HT1080 (cell line): ENCODE measurements at places on chromosomes 7 and 10.

- no peak for DNase-seq
These were observed 34.6 kb upstream of the PPIF start for GRCh38 chr10:79312601-79313187.

DNA sequence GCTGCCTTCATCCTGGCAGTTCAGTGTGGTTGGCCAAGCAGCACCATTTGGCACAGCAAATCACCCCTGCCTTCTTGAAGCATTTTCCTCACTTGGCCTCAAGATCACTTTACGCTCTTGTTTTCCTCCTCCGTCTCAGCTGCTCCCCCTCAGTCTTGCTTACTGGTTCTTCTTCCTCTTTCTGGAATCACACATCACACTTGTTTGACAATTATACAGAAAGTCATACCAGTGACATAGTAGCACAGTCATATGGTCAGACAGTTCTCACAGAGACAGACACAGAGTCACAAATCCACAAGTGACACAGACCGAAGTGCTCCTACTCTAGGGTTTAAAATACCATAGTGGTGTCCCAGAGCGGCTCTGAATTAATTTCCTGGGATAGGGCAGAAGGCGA, 43.8 kb upstream of the ARL4A start:
- DNase-seq: no peak

DNA sequence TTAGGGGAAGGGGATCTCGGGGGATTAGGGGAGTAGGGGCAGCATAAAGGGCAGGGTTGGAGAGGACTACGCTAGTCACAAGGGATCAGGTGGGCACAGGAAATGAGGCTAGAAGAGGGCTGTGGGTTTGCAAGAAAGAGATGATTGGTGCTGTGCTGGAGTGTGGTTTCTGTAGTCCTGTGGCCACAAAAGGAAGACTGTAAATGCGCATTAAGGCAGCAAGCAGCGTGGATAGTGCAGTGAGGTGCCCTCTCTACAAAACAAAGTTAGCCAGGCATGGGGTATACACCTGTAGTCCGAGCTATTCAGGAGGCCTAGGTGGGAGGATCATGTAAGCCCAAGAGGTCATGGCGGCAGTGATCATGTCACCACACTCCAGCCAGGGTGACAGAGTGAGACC, 212.1 kb downstream of the MLLT10 start:
- no peak for DNase-seq

DNA sequence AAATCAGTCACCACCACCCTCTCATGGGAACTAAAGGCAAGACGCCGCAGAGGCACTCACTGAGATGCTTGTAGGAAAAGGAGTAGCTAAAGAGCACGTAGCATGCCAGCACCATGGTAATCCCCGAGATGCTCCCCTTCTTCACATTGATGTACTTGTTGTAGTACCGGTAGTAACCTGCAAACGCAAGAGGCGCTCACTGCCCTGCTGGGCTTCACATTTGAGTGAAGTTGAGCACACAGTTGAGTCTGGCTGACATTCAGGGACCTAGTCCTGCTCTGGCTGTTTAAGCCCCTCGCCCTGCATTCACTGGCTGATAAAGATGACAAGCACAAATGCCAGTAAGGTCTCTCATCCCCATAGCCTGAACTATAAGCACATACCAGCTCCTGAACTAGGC, 6.9 kb downstream of the ATP5MF start:
- no peak for DNase-seq

GRCh38 chr10:50857579-50857978, 27.8 kb downstream of the A1CF start:
- no peak for DNase-seq

- DNase-seq: peak; percentile 30
These were observed 132.7 kb downstream of the CNTNAP2 start for GRCh38 chr7:146249272-146249671.

DNA sequence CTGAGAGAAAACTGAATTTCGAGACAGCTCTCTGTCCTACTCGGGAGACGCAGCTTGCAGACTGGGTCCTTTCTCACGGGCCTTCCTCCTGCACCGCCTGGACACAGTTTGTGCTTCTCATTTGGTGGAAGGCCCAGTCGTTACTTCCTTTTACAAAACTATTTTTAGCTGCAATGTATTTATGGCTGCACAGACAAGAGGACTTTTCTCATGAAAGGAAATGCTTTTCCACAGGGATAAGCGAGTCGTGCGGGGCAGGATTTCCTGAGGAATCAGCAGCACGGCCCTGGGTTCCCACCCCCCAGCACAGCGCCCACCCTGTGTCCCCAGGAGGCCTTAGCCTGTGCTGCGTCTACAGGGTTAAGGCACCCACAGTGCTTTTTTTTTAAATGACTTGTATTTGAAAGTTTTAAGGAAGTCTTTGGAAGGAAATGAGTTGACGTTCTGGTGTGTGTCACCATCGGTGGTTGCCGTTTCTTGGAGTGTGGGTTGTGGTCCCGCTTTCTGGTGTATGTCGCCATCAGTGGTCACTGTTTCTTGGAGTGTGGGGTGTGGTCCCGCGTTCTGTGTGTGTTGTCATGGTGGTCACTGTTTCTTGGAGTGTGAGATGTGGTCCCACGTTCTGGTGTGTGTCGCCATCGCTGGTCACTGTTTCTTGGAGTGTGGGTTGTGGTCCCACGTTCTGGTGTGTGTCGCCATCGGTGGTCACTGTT, 50.9 kb downstream of the INPP5A start:
- DNase-seq: no peak

DNA sequence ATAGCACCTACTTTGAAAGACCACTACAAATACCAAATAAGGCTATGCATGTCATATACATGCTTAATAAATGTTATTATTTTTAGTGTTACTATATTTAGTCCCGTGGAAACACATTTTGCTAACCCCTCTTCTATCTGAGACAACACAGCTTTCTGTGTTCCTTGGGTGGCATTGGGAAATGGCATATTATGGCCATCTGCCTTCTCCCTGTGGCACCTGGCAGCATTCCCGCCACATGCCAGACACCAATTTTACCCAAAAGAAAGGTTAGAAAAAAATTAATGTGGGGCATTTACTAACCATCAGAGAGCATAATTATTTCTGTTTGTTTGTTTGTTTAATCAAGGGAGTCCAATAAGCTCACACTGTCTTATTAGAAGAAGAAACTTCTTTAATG, 168.6 kb upstream of the ETV1 start:
- no peak for DNase-seq

DNA sequence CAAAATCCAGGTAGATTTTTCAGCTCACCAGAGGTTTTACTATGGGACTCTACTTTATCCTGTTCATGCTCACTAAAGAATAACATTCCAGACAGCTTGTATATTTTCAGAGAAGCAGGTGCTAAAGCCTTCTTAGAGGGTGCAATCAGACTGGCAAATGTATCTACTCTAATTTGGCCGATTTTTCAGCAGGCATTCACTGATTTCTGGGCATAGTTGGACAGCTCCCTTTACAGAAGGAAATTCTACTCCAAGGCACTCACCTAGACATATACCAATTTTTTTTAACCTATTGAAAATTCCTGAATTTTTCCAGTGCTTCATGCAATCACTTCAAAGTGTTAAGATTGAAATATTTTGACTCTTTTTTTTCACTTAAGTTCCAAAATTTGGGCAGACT, 3.8 kb upstream of the CNTNAP2 start:
- no peak for DNase-seq

- no peak for DNase-seq
These were observed 72.1 kb downstream of the WNT2 start for GRCh38 chr7:117250801-117251200.

GRCh38 chr7:16504019-16504418, 22.6 kb upstream of the LRRC72 start:
- peak; percentile 77 for DNase-seq

GRCh38 chr7:20561908-20562307, 53.6 kb upstream of the ABCB5 start:
- DNase-seq: no peak

- DNase-seq: no peak
These were observed 5.0 kb upstream of the CELF2 start for GRCh38 chr10:11012421-11013295.

- no peak for DNase-seq
These were observed 552 bp upstream of the RAB18 start for GRCh38 chr10:27503498-27504006.

- no peak for DNase-seq
These were observed 28.3 kb downstream of the INHBA start for GRCh38 chr7:41674505-41675023.

GRCh38 chr10:117830787-117831212, 215.9 kb downstream of the RAB11FIP2 start:
- no peak for DNase-seq

DNA sequence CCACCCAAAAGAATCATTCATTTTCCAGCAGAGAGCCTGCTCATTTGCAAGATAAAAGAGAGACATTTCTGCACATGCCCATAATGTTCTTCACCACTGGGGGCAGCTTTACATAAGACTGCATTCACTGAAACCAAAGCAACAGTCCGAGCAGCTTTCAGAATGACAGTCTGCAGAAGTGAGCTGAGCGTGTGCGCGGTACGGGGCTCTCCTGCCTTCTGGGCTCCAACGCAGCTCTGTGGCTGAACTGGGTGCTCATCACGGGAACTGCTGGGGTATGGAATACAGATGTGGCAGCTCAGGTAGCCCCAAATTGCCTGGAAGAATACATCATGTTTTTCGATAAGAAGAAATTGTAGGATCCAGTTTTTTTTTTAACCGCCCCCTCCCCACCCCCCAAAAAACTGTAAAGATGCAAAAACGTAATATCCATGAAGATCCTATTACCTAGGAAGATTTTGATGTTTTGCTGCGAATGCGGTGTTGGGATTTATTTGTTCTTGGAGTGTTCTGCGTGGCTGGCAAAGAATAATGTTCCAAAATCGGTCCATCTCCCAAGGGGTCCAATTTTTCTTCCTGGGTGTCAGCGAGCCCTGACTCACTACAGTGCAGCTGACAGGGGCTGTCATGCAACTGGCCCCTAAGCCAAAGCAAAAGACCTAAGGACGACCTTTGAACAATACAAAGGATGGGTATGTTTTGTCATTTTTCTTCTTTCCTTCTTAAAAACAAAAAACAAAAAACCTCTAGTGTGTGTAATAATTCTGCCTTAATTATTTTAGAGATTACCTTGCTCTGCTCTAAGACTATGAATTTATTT, at the start of gene LRRTM3:
TSS of gene LRRTM3 (plus strand) at position 141 of the 820 bp plus-strand sequence.
- DNase-seq: peak; percentile 30

- peak; percentile 49 for DNase-seq
These were observed 29.9 kb downstream of the RNLS start for GRCh38 chr10:88553116-88553752.

- peak; percentile 52 for DNase-seq
These were observed 655 bp downstream of the KLHL7 start for GRCh38 chr7:23106057-23106822.

DNA sequence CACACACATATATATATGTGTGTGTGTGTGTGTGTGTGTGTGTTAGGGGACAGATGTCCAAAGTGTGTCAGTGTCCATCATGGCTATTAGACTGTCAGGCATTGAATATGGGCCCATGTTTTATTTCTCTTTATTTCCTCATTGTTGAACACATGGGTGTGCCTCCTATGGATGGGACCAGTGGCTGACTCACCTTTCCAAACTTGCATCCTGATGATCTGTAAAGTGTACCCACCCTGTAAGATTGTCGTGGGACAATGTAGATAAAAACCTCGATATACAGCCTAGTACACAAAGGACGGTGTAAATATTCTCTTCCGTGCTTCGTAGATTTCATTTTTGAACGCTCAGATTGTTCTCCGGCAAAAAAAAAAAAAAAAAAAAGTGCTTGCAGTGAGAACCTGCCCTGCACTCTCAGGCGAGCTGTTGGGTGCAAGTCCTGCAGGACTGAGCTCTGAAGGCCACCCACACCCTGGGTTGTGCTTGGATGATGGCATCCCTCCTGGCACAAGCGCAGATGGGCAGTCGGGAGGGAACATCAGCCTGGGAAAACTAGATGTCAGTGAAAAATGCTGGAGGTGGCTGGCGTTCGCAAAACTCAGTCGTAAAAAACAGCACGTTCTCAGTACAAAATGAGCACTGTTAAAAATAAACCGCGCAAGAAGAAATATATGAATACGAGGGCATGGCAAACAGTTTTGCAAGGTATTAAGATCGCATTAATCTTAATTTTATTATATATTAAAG, 166.9 kb downstream of the CUX1 start:
- no peak for DNase-seq
